ENCODE measurements at places on chromosomes 5 and 9. TPM values are rescaled to one million over a fixed set of nuclear protein-coding genes. Genes with fewer than 3 reads are reported as not detected.

Gene ACTL7B
- polyA plus RNA-seq, result not detected

Gene DIPK1B
- 27.3 TPM for polyA plus RNA-seq

Gene PTGER4
- 9.5 TPM for polyA plus RNA-seq

Gene CRHBP
- 33.6 TPM for polyA plus RNA-seq

Gene C5orf58
- polyA plus RNA-seq, result not detected

Gene TEK
- 49.7 TPM for polyA plus RNA-seq

Gene LPCAT1
- 43.4 TPM for polyA plus RNA-seq

Gene PPIC
- polyA plus RNA-seq, result 36.8 TPM

Gene PHF24
- polyA plus RNA-seq, result 0.19 TPM

Gene PCDHAC2
- 0.36 TPM for polyA plus RNA-seq

Gene FOXD4L3
- not detected for polyA plus RNA-seq

Gene SLC6A3
- 0.47 TPM for polyA plus RNA-seq

Gene LPAR1
- 25.5 TPM for polyA plus RNA-seq

Gene TIMD4
- 0.36 TPM for polyA plus RNA-seq

Gene CARD9
- polyA plus RNA-seq, result 1.7 TPM

Gene MSMP
- not detected for polyA plus RNA-seq

Gene MAMDC2
- 8.6 TPM for polyA plus RNA-seq

Gene BBLN
- polyA plus RNA-seq, result 36.7 TPM

Gene LEAP2
- 3.7 TPM for polyA plus RNA-seq
